ENCODE measurements at places on chromosomes 3 and 15.

- no peak for DNase-seq
These were observed 115.2 kb upstream of the STT3B start for GRCh38 chr3:31417486-31417885.

GRCh38 chr15:93324186-93324975 is 235.4 kb upstream of the RGMA start:
- no peak for DNase-seq

DNA sequence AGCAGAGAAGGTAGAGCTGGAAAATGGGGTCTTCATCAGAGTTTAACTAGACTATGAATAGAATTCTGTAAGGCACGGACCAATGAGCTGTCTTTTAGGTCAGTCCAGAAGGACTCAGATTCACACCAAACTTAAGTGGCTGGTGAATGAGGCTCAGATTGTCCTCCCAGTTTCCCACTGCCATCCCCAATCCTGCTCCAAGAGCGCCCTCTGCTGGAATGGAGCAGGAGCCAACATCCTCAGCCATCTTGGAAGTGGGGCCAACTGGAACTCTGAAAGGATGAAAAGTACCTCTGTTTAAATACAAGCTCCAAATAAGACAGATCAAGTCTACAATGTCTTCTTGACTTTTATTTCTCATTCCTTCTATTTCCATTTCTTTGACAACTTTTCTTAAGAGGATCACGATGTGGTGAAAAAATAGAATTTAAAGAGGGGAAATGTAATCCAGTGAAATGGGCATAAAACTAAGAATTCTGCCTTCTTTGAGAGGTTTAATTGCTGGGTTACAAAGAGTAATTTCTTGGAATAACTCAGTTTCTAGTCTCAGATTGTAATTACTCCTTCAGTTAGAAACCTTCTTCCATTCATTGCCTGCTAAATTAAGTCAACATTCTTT is 217.1 kb upstream of the TPRG1 start:
- DNase-seq, result peak; percentile 82

DNA sequence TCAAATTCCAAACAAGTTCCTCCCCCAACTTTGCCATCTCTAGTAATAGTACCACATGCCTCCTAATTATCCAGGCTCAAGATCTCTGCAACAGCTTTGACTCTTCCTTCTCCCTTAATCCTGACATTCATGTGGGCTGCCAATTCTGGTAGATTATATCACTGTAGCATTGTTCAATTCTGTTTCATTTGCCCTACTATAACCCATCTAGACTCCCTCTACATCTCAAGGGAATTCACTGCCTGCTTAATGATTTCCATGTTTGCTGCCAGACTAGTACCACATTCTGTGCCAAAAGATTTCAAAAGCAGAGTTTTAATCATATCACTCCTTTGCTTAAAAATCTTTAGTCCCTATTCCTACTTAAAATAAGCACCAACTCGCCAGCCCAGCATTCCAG is 34.6 kb upstream of the PPIB start:
- DNase-seq, result no peak

GRCh38 chr3:157125101-157125500 is 34.8 kb downstream of the CCNL1 start:
- no peak for DNase-seq

DNA sequence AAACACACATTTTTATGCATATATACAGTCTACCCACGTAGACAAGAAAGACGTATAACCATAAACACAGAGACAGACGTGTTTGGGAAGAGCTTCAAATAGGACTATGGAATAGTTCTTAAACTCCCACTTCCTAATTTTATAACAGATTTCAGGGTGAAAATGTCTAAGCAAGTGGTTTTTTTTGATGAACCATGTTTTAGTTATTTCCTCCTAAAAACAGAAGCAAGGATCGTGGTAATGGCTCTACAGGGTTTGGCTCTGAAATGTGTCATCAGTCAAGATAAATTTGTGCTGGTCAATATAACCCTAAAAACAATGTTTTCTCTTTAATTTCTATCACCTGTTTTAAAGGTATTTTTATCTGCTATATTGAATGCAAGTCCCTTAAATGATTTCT is 58.2 kb downstream of the FMN1 start:
- DNase-seq, result no peak

GRCh38 chr15:96732704-96733103 is 402.2 kb downstream of the NR2F2 start:
- DNase-seq, result no peak

DNA sequence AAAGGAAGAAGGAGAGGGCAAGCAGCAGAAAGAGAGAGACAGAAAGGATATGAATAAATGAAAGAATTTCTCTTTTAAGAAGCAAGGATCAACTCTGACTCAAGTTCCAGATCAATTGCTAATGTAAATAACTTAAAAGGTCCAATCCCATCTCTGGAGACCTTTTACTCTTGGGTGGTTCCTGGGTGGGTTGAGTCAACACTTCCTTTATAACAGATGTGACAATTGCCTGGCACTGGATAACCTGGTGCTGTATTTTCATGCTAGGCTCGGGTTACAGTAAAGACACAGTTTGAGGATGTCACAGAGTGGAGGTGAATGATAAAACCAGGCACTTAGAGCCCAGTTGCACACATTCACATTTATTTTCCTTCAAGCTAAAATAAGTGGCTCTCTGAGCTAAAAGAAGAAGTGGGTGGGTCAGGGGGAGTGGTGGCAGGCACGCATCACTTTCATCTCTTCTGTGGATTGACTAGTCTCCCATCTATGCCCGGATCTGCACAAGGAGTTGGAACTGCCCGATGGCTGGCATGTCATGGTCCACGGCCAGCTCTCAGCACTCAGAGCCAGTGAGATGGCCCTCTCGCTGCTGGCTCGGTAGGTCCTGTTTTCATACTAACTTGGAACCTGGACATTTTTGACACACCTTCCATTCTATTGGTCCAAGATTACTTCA is 465.8 kb downstream of the FOXP1 start:
- peak; percentile 47 for DNase-seq

- DNase-seq, result no peak
These were observed 30.2 kb downstream of the FAM174B start for GRCh38 chr15:92625251-92625980.

GRCh38 chr15:86060674-86061073 is 19.0 kb upstream of the AGBL1 start:
- no peak for DNase-seq

GRCh38 chr3:136562026-136562425 is 190.2 kb downstream of the STAG1 start:
- DNase-seq, result no peak

- no peak for DNase-seq
These were observed 126.3 kb upstream of the CRBN start for GRCh38 chr3:3305841-3306240.

DNA sequence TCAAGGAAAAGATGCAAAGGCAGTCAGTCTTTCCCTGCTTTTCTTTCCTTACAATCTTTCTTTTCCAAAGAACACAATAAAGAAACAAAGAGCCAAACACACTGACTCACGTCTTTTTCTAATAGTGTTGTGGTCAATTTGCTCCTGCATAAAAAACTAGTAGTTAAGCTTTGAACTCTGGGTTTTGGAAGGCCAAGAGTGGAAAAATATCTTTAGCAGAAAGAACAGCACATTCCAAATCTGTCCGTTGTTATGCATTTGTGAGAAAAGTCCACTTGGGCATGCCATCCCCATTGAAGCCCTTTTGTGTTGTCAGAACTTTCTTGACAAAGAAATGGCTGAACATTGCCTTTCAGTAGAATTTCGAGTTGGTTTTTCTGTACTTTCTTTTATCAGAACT is 18.2 kb downstream of the COL8A1 start:
- DNase-seq, result no peak

- peak; percentile 85 for DNase-seq
These were observed 844.9 kb upstream of the ALCAM start for GRCh38 chr3:104521606-104522336.

DNA sequence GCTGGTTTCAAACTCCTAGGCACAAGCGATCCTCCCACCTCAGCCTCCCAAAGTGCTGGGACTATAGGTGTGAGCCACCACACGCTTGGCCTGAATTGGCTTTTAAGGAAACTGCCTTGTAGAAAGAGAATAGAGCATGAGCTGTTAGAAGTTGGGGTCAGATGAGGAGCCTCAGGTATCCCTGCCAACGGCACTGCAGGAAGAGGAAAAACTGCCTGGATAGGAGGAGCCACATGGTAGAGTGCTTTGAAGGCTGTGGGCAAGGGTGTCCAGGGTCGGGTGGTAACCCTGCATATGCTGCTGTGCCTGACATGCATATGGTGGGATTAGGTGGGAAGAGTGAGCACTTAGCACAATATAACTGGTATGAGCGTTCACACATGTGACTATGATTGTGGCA is 55.0 kb downstream of the BSN start:
- no peak for DNase-seq

GRCh38 chr3:150850191-150850590 is 55.0 kb downstream of the MINDY4B start:
- no peak for DNase-seq

DNA sequence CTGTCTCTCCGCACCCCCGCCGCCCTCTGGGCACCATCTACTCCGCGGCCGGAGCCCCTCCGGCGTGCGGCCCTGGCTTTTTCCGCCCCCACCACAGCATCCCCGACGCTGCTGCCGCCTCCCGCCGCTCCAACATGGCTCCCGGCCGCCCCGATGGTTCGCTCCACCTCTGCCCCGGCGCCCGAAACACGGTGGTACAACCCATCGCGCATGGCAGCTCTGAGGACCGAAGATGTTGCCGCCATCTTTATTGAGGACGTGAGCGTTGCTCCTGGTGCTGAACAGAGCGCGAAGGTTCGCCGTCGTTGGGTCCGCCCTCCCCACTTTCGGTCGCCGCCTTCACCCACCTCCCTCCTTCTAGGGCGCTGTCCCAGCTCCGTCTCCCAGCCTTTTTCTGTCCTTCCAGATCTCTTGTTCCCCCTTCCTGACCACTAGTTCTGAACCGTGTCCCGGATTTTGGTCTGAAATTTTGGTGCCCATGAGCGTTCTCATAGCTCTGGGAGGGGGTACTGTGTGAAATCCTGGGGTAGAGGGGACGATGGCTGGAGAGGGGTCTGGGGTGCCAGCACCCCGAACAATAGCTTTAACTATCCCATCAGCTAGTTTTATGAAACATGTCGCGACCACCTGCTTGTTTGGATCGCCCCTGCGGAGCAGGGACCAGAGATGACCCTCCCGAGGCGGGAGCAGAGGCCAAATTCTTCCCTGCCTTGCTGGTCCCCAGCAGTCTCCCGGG is at the start of gene CELSR3:
CELSR3 (minus strand) TSS at position 134 of the 736 bp plus-strand sequence. CDS start 252 bp downstream, outside the sequence.
- DNase-seq, result peak; percentile 66

DNA sequence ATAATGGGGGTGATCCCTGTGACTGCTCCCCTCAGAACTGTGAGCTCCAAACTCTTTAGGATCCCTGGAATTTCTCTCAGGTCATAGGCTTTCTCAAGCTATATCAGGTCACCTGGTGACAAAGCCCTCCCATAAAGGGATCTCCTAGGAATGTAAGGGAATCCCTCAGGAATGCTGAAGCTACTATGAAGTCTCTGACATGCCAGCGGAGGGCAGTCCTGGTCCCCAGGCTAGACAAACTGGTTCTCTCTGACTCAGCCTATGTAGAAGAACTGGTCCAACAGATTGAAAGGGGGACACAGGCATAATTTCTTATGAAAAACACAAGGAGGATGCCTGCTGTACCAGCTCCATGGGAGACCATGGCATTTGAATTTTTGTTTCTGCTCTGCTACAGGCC is 6.7 kb downstream of the LPCAT4 start:
- DNase-seq, result no peak
